ENCODE measurements at places on chromosomes 7 and 10. TPM values are rescaled to one million over a fixed set of nuclear protein-coding genes. Genes with fewer than 3 reads are reported as not detected.

Gene PTF1A
- total RNA-seq = not detected

GRCh38 chr7:35004531-35005095, 32.7 kb downstream of the DPY19L1 start:
- DNase-seq = no peak

Gene FZD8
- 8.7 TPM for total RNA-seq

Gene OTUD1
- 8.3 TPM for total RNA-seq

DNA sequence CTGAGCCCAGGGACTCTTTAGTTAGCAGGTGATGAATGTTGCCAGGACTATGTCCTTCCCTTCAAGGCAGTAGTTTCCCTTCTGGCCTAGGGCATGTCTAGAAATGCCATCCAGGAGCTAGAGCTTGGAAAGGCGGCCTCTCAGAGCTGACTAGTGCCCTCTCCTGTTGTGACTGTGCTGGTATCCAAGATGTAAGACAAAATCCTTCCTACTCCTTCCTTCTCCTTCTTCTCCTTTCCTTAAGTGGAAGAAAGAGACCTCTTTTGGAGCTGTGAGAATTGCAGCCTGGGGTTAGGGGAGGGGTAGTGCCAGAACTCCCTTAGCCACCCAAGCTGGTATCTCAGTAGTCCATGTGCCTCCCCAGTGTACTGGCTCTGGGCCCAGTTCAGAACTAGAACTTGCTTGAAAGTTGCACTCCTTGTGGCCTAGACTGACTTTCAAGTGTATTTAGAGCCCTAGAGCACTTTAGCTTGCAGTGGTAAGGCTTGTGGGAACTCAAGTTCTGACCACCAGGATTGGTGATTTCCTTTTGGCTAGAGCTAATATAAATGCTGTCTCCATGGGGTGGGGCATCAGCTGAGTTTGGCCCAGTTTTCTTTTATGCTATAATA, 118.8 kb downstream of the NPSR1 start:
- DNase-seq = no peak

Gene CC2D2B
- total RNA-seq = not detected

DNA sequence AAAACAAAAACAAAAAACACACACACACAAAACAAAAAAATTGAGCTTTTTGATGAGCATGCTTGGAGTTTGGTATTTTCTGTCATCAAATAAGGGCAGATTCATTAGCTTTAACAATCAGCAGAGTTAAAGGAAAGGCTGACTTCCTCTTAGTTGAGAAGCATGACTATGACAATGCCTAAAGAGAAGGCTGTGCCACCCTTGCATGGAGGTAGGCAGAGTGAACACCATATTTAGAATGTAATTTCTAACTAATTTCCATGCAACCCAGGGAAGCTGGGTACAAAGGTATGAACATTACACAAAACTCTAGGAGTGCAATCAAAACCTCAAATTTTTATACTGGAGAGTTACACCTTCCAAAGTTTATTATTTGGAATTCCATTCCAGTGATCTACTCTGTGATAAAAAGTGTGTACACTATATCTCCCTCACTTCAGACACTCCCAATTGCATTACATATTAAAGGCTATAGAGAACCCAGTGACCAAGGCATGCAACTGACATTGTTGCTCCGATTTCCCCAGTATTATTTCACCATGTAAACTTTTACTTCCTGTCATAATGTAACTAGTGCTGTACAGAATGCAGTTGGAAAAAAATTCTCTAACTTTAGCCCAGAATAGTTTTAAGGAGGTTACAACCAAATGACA, 9.4 kb upstream of the CYCS start:
- no peak for DNase-seq

DNA sequence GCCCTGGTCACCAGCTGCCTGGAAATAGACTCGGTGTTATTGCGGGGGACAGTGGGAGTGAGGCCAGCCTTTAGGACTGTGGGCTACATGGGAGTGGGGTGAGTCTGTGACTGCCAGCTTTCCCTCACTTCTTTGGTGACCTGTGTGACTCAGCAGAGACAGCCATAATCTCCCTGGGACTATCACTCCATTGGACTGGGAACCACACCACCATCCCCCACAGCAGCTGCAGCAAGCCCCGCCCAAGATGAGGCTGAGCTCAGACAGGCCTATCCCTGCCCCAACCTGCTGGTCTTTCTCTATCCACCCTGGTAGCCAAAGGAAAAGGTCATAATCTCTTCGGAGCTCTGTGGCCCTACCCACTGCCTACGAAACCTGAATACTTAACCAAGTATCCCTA, 263.2 kb downstream of the FZD1 start:
- DNase-seq = no peak

DNA sequence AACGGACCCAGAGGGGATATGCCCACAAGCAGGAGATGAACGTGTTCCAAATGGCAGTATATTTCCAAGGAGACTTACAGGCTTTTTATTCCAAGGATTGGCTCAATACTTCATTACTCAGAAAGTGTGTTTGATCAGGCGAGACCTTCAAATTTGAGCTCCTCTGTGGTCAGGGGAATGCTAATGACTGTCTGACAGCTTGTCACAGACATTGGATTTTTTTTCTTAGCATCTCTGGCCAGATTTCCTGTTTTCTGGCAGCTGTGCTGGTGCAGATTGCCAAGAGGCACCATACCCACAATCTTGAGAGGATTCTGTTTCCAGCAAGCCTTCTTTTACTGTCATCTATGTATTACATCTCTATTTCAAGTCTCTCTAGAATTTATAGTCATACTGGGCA, 93.8 kb downstream of the C1GALT1 start:
- DNase-seq = no peak

Gene AVPI1
- 7.4 TPM for total RNA-seq

- no peak for DNase-seq
These were observed 1324.5 kb downstream of the XPNPEP1 start for GRCh38 chr10:108598831-108599230.

Gene CYP26C1
- not detected for total RNA-seq

Gene EBLN1
- not detected for total RNA-seq

Gene ZNF746
- total RNA-seq = 12.9 TPM

GRCh38 chr10:17912754-17913153, 39.0 kb upstream of the SLC39A12 start:
- no peak for DNase-seq

Gene CPN1
- not detected for total RNA-seq

DNA sequence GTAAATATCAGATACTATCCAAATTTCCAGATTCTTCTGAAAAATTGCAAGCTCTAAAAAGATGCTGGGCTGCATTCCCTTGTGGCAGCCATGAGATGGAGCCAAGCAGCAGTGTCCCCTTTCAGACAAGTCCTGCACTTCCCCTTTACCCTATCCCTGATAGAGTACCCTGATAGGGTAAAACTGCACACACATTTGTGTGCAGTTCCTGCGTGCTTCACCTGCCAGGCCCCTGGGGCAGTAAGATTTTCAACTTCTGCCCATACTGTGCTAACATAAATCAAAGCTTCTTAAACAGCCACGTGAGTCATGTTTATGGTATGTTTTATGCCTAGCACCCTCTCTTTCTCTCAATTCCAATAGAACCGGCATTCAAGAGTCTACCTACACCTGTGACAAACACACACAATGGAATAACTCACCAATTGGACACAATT, 52.2 kb downstream of the IFIT5 start:
- peak; percentile 48 for DNase-seq

DNA sequence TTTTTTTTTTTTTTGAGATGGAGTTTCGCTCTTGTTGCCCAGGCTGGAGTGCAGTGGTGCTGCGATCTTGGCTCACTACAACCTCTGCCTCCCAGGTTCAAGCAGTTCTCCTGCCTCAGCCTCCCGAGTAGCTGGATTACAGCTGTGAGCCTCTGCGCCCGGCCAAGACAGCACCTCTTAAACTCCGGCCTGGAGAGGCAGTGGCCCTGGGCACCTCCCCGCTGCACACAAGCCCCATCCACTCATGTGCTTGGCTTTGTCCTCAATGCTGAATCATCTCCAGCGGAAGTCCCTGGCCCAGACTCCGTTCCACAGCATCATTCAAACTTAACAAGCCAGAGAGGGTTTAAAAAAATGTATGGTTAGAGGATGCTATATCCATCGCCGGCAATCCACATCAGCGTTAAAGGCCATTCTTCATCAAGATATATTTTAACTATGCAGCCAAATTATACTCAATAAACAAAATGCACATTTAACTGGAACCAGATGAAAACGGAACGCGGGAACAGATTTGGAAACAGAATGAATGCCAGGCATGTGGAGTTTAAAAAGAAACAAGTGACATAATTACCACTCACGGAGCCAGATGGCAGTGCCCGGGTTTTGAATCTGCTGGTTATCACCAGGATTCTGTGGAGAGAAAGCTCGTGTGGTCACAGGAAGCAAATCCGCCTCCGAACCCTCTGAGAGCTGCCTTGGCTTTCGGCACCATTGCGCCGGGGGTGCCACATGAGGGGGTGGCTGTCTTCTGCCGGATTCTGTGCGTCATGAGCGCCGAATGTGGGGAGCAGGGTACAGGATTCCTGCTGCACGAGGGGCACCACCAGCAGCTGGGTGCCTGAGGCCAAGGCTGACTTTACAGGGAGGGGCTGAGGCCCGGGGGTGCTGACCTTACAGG, 45.6 kb upstream of the CFAP46 start:
- DNase-seq = no peak

DNA sequence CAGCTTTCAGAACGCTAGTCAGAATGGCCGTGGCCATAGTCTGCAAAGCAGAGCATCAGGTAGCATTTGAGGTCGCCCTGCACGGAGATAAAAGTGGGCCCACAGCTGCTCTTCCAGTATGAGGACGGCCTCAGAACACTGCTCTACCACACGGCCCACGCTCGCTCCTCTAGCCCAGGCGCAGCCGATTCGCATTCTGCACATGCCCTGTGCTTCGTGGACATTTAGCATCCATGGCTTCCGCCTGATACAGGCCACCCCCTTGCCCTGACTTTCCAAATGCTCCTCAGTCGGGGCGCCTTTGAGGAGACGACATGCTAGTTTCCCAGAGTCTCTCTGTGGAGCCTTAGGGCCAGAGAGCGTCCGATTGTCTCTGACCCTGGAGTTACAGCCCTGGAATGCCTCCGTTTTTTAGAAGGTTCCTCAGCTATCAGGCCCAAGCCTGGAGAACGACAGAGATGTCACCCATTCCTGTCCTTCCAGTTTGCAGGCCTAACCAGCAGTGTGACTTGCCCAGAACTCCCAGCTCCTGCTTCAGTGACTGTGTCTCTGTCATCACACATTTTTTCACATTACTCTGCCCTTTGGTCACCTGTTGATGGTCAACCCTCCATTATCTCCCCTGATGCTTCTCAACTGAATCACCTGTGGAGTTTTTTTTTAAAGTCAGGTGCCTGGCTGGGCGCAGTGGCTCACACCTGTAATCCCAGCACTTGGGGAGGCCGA, 14.3 kb downstream of the STRA8 start:
- no peak for DNase-seq

- DNase-seq = no peak
These were observed 98.0 kb downstream of the TEX36 start for GRCh38 chr10:125584954-125585353.

GRCh38 chr7:27709137-27710075, 30.6 kb upstream of the TAX1BP1 start:
- DNase-seq = no peak

Gene TAS2R41
- total RNA-seq = 2.9 TPM

Gene SH2D4B
- total RNA-seq = not detected

Gene MINDY4
- total RNA-seq = 3.1 TPM

DNA sequence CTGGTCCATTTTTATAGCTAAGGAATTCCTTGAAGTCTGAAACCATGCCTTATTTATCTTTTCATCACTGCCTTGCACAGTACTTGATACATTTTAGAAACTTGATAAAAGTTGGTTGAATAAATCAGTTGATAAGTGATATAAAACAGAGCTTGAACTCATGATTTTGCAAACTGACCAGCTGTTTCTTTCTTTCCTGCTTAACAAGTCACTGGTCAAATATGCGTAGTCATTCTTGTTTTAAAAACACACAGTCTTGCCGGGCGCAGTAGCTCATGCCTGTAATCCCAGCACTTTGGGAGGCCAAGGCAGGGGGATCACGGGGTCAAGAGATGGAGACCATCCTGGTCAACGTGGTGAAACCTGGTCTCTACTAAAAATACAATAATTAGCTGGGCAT, 6.3 kb downstream of the TPST1 start:
- DNase-seq = no peak

DNA sequence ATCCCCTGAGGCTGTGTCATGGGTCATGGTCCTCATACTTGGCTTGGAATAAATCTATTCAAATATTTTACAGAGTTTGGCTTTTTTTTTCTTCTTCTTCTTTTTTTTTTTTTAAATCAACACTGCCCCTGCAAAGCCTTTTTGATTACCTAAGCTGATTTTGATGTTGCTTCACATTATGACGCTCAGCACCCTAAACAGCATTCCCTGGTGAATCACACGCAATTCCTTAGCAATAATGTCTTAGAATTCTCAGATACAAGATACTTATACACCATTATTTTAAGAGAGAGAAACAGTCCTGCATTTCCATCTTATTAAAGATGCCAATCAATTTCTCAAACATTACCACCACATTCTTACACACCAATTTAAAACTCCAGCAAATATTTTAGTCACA, 323.7 kb upstream of the IGFBP3 start:
- DNase-seq = no peak

DNA sequence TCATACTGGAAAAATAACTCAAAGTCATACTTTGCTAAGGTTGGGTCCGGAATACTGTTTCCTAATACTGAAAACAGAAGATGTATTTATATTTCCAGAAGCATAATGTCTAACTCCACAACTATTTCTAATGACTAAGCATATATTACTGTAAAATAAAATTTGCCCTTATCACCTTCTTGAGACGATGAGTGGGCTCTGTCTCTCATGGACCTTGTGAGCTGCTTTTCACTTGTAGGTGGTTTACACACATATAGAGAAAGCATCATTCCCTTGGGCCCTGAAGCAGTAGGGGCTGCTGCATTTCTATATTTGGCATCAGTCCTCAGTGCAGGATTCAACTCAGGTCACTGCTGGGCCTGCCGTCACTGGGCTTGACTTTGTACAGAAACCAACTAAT, 10.7 kb upstream of the FAM13C start:
- DNase-seq = no peak

GRCh38 chr7:1096156-1097119, 8.5 kb downstream of the GPER1 start:
- DNase-seq = no peak

DNA sequence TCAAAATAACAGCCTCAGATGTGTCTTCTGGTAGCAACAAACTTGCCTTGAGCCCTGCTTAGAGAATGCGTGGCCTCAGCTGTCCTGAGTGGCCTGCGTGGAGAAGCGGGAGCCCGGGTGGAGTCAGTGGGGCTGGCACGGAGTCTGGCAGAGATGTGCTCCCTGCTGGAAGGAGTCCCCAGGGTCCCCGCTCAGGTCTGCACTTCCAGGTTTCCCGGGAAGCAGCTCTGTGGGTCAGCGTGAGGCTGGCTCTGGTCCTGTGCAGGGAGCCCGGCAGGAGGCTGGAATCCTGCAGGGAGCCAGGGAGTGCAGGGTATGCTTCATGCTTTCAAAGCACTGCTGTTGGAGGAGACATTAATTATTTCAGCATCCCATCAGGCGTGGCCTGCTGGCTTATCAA, 10.1 kb downstream of the CPSF4 start:
- DNase-seq = no peak

Gene NODAL
- 29.9 TPM for total RNA-seq

DNA sequence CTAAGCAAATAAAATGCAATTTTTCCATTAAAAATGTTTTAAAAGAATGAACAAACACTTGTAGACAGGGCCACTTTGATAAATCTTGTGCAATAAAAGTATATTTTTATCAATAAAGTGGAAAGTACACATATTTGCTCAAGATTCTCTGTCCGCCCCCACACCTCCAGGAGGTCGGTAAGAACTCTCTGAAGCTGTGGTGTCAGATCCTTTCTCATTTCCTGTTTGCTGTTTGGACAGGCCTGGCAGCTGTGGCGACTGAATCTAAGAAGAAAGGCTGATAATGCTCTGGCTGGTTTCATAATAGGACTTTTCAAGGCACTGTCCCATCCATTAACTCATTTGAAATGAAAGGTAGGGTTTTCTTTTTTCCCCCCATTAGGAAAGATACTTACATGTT, 15.3 kb upstream of the ASB4 start:
- peak; percentile 15 for DNase-seq
